Heart right ventricle (tissue), 16 donors: ENCODE measurements at places on chromosomes 16 and 17. TPM values are rescaled to one million over a fixed set of nuclear protein-coding genes. Genes with fewer than 3 reads are reported as not detected.

Gene CEP95
- 11.7 TPM for polyA plus RNA-seq

GRCh38 chr16:20763461-20764232, at the start of gene ACSM3:
TSS of gene ACSM3 (plus strand) at chr16:20764014. CDS start at chr16:20770035, 6,021 bp downstream.
- DNase-seq: no peak

DNA sequence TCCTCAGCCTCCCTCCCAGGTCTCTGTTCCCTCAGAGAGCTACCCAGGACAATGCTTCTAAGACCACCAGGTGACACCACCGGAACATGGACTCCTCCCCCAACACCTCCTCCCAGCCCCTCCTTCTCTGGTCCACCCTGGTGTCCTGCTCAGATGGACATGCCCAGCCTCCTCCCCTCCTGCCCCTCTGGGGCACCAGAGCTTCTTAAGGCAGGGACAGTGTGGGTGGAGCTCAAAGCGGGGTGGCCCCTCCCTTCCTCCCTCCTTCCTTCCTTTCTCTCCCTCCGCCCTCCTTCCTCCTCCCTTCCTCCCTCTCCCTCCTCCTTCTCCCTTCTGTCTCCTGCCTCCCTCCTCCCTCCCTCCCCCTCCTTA, 22.7 kb downstream of the TRPV3 start:
- DNase-seq: peak; percentile 50

- no peak for DNase-seq
Measured at GRCh38 chr16:49932434-49932833, 76.5 kb upstream of the ZNF423 start.

- no peak for DNase-seq
Measured at GRCh38 chr16:5979905-5980550, 882.4 kb upstream of the EEF2KMT start.

Gene PROCA1
- 4.9 TPM for polyA plus RNA-seq

Gene CCDC137
- polyA plus RNA-seq: 11.3 TPM

DNA sequence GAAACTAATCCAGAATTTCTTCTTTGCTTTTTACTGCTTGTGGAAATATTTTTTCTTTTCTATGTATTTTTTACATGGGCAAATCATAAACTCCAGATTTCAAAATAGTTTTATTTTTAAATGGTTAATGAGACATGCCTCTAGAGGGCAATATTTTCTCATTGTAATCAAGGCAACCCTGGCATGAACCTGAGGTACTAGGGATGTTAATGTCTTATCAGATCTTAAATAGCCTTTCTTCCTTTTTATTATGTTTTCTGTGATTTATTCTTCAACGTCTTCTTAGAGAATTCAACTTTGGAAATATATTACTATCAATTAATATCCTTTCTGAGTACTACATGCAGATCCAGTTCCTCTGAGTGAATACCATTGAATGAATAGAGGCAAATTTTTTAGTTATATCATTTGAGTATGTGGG, 324.7 kb downstream of the BCAS3 start:
- no peak for DNase-seq
